ENCODE measurements at places on chromosomes 1 and 21. TPM values are rescaled to one million over a fixed set of nuclear protein-coding genes. Genes with fewer than 3 reads are reported as not detected.

HES3 gene
- total RNA-seq, result 1.6 TPM

RHOC gene
- total RNA-seq, result 62.9 TPM

RPE65 gene
- not detected for total RNA-seq

RASSF5 gene
- total RNA-seq, result 6.5 TPM

LCE3E gene
- total RNA-seq, result 0.81 TPM

TSPAN1 gene
- 0.87 TPM for total RNA-seq

CLCA1 gene
- not detected for total RNA-seq

Measured in motor neuron (in vitro differentiated cells).